Stimulated activated CD4-positive, alpha-beta T cell treated with anti-CD3 and anti-CD28 coated beads, TNF-alpha, amount 100 ng/mL, for 4 hours (primary cell): ENCODE measurements at places on chromosomes 6 and 20.

GRCh38 chr6:41673704-41674000 is 35.4 kb downstream of the MDFI start:
- no peak for DNase-seq

DNA sequence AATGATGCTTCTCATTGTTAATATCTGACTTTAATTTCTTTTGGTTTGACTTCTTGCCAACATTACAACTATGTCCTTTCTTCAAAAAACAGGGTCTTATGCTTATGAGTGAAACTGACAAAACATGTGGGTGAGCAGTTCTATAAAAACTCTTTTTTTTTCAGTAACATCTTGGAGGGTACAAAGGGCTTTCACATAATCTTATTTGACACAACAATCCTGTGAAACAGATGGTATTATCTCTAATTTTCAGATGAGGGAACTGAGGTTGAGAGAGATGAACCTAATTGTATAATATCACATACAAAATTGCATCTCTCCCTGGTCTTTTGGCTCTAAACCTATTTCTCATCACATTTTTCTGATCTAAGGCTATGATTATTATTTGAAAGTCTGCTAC is 38.3 kb downstream of the MAPK14 start:
- no peak for DNase-seq

- no peak for DNase-seq
These were observed 7.4 kb upstream of the SCUBE3 start for GRCh38 chr6:35206346-35206745.

DNA sequence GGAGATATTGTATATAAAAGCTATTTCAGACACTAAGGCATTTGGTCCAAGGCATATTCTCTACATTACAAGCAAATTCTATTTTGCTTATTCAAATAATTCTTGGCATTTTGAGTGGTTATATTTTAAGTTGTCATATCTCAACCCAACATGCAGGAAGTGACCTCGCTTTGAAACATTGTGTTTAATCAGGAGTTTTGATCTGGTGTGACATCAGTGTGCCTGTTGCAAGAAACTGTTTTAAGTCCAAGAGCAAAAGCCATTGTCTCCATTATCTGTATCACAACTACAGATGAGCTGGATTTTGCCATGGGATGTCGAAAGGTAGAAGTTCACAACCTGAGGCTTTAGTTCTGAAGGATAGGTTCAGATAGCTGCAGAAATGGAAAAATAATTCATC is 509.9 kb upstream of the ID4 start:
- DNase-seq = no peak

- no peak for DNase-seq
These were observed 3.7 kb upstream of the OLIG3 start for GRCh38 chr6:137497721-137498463.

DNA sequence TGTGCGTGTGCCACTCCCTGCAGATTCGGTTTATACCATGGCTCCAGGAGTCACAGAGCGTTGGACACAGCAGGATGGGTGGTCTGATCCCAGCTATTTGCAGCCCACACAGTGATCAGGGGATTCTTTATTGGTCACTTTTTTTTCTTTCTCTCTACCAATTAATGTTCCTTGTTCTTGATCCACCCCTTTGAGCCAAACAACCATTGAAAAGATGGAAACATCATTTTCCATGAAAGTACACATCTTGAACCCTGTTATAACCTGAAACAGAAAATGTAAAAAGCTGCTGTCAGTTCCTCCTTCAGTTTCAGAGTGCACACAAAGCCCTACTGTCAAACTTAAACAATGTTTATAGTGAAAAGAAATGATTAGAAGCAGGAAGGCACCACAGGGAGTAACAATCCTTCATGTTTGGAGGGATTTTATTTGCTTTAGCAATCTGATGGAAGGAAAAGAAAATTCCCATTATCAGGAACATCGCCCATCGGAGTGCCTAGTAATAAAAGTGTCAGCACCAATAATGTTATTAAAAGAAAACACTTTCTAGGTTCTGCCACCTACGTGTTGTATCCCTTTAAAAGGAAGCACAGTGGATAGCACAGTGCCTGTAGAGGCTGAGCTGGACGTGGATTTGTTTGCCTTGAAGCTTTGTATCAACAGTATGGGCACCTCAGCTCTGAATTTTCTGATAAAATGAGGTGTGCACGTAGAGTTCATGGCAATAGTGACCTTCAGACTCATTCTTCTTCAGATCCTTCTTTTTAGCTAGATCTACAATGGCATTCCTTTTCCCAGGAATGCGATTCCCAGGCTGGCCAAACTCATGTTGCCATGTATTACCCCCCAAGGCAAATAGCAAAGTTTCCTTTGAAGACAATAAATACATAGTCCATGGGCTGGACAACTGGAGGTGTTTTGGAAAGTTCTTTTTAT is 16.1 kb upstream of the THBD start:
- no peak for DNase-seq

GRCh38 chr20:17635332-17636244 is 46.5 kb downstream of the RRBP1 start:
- DNase-seq = no peak

- DNase-seq = no peak
These were observed 121.1 kb downstream of the GMDS start for GRCh38 chr6:2124260-2124709.

DNA sequence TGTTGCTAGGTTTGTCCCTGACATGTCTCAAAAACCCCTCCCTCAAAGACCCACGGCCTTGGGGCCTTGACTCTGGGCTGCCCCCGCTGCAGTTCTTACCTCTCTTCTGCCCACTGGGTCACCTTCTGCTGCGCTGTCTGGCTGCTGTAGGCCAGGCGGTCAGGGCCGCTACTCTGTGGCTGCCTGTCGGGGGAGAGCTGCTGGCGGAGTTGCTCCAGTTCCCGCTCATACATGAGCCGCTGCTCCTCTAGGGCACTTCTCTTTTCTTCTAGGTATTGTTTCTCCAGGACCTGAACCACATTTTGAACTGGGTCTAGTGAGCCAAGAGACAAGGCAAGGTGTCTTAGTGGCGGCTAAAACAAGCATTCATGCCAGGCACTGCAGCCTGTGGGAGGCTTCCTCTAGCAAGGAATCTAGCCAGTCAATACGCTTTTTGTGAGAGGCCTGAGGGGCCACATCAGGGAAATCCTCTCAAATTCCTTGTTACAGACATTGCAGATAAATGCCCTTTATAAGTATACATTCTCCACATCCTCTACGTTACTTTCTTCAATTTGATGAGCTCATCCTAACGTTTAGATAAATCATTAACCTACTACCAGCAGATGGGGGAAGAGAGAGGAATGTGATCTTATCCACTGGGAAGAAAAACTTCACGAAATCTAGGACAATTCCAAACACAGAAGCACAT is 110.3 kb upstream of the NUP153 start:
- no peak for DNase-seq

GRCh38 chr20:63182425-63182824 is 33.5 kb downstream of the YTHDF1 start:
- no peak for DNase-seq

DNA sequence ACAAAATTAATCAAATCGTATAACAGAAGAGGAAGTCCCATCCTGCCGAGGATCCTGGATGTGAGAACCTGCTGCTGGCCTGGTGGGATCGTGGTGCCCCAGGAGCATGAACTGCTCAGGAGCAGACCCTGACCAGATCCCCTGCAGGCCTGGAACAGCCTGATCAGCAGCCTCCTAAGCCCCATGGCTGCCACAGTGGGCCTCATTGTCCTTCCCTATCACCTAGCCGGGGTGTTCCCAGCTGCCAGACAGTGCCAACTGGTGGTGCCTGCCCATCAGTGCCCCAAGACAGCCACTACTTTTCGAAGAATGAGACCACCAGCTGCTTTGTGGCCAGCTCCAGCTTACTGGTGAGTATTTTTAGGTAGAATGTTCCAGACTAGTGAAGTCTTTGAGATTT is 19.6 kb upstream of the MAS1L start:
- DNase-seq = no peak

- DNase-seq = no peak
These were observed 706.2 kb upstream of the GJE1 start for GRCh38 chr6:141426400-141426980.

DNA sequence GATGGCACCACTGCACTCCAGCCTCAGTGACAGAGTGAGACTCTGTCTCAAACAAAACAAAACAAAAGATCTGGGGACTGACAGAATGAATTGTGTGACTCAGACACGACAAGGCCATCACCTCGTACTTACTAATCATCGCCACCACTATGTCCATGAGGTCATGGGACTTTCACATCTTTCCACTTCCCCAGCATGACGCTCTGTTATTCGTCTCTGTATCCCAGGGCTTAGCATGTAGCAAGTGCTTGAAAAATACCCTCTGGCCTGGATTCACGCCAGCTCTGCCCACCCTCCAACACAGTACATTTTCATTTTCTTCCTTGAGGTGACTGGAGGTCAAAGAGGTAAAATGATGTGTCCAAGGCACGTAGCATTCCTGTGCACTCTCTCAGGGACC is 27.8 kb downstream of the FGD2 start:
- no peak for DNase-seq

DNA sequence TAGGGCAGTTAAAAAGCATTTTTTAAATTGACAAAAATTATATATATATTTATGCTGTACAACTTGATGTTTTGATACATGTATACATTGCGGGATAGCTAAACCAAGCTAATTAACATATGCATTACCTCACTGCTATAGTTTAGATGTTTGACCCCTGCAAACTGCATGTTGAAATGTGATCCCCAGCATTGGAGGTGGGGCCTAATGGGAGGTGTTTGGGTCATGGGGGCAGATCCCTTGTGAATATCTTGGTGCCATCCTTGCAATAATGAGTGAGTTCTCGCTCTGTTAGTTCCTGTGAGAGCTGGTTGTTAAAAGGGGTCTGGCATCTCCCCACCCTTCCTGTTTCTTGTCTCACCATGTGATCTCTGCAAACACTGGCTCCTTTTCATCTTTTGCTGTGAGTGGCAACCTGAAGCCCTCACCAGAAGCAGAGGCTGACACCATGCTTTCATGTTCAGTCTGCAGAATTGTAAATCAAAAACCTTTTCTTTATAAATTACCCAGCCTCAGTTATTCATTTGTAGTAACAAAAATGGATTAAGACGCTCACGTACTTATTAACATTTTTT is 111.8 kb downstream of the MCHR2 start:
- DNase-seq = no peak

DNA sequence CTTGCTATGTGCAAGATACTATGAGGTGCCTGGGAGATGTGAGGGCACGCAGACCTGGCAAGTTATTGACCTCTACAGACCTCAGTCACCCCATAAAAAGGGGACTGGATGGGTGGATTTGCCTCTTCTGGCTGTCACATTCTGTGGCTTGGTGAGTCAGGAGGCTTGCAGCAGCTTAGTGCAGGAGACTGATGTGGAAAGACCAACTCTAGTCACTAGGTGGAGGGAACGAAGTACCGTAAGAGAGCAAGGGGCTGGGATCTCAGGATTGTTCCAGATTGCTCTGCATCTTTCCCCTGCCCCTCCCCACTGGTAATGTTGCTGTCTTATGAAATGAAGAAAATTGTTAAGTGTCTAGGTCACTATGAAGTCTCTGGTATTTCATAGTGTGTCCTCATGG is 3.3 kb downstream of the MAPRE1 start:
- no peak for DNase-seq

DNA sequence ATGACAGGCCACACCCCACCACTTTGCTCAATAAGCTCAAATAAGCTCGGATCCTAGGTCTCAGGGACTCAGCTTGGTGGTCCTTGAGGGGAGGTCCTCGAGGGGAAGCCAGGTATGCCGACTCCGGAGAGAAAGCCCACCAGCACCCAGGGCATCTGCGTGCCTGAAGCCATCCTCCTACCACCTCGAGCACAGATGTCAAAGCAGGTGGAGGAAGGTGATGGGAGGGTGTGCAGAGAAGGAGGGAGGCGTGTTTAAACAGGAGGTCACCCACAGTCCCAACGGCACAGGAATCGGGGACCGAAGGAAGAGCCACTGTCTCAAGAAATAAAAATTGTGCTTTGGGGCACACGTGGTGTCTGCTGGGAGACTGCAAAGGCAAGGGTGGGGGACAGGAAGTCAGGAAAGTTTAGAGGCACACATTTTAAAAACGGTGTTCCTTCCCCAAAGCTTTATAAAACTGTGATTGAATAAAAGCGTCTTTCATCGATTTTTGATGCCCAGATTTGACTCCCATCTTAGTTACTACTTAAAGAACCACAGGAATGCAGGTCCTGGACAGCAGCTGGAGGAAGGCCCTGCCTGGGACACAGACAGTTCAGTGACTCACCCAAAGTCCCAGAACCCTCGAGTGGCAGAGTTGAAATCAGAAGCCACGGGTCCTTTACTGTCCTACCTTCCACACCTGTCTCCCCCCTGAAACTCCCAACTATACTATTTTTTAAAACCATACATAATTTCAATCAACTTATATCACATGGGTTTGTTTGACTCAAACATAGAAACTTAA is 221.0 kb upstream of the PDE10A start:
- DNase-seq = no peak

DNA sequence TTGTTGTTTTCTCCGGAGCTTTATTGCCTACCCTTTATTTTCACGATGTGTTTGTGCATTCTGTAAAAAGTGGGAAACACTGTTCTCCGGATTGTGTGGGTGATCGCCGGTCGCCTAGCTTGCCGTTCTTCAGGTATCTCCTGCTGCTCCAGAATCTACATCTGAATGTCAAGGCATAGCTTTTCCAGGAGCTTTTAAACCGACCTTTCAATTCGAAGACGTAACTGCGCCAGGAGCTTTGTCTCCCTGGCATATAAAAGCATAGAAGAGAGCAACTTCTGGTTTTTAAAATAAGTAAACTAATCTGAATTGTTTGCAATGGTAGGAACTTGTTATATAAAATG is 96.0 kb downstream of the HFE start:
- no peak for DNase-seq

DNA sequence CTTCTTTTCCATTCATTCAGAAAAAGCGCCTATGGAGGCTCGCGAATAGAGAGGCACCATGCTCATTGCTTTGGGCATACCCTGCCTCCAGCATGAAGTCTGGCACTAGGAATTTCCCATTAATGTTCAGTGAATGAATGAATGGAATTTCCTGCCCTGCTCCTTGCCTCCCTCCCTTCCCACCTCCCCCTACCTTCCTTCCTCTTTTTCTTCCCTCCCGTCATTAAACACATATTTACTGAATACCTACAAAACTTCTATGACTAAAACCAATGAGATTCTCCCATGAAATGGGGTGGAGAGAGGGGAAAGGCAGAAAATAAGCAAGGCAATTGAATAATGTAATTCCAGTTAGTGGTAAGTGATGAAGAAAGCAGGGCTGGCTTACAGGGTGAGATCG is 213.8 kb upstream of the AGPAT4 start:
- DNase-seq = no peak

GRCh38 chr20:44080064-44080463 is 106.9 kb downstream of the JPH2 start:
- no peak for DNase-seq

DNA sequence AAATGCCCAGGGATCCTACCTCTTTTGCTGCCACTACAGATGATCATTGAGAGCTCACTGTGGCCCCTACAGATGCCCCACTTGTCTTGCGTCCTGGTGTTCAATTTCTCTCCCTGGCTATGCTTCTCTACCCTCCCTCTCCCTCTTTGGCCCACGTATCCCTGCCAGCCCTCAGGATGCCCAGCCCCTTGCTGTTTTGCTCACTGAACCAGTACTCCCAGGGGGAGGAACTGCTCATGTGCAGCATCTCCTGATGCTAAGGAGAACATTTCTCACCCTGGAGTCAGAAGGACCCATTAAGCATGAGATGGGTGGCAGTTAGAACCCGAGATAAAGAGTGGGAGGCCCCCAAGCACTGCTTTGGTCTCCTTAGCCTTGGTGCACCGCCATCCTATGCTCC is at the start of gene WFDC9:
Gene WFDC9 (minus strand): TSS at position 101 of the 400 bp plus-strand sequence. CDS start 21,103 bp downstream, outside the sequence.
- DNase-seq = no peak

- no peak for DNase-seq
These were observed 128.8 kb downstream of the PHF3 start for GRCh38 chr6:63764318-63764916.
